ENCODE measurements at places on chromosomes 5 and 9. TPM values are rescaled to one million over a fixed set of nuclear protein-coding genes. Genes with fewer than 3 reads are reported as not detected.
A peak's percentile ranks its signal among the peaks of the same experiment; 100 is the strongest.

Gene GRM6
- not detected for total RNA-seq

GRCh38 chr5:21826884-21827283 is 1026.3 kb downstream of the CDH12 start:
- no peaks in the 10 kb centered on the region for H3K27me3 ChIP-seq
- no peaks in the 10 kb centered on the region for H3K4me1 ChIP-seq
- no peak overlapping the region for H3K4me3 ChIP-seq
- DNase-seq, result no peak
- H3K27ac ChIP-seq, result no peak overlapping the region

- peak overlapping the region; percentile 6 for H3K27ac ChIP-seq
- H3K36me3 ChIP-seq, result no peaks in the 10 kb centered on the region
- peaks cover 35% of the 10 kb centered on the region for H3K27me3 ChIP-seq
- DNase-seq, result no peak
- H3K4me1 ChIP-seq, result peaks cover 5% of the 10 kb centered on the region
Measured at GRCh38 chr9:97220894-97221477, 86.5 kb upstream of the CCDC180 start.

- no peaks in the 10 kb centered on the region for H3K27me3 ChIP-seq
- H3K27ac ChIP-seq, result no peak overlapping the region
Measured at GRCh38 chr5:101278011-101278687, 375.1 kb upstream of the ST8SIA4 start.

DNA sequence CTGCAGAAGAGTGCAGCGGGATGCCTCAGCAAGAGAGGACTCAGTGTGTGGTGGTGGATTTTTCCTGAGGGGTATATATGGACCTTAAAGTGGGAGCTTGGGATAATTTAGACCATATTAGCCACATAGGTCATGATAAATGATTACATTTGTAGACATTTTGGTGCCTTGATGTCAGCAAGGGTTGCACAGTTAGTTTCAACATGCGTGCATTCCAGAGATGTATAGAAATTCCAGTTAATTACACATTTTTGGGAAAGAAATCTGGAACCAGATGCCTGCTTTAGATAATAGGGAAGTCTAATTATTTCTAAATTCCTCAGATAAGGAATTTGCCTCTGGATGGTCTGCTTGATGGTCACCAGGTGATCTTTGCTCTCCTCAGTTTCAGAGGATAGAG is 440.6 kb upstream of the PAPPA start:
- H3K36me3 ChIP-seq, result no peaks in the 10 kb centered on the region
- H3K4me3 ChIP-seq, result no peak overlapping the region
- no peak overlapping the region for H3K27ac ChIP-seq
- no peaks in the 10 kb centered on the region for H3K4me1 ChIP-seq
- no peak for DNase-seq

Data from activated CD4-positive, alpha-beta T cell treated with anti-CD3 and anti-CD28 coated beads for 36 hours (primary cell).